HAP-1 (cell line): ENCODE measurements at places on chromosomes 6 and 20.

DNA sequence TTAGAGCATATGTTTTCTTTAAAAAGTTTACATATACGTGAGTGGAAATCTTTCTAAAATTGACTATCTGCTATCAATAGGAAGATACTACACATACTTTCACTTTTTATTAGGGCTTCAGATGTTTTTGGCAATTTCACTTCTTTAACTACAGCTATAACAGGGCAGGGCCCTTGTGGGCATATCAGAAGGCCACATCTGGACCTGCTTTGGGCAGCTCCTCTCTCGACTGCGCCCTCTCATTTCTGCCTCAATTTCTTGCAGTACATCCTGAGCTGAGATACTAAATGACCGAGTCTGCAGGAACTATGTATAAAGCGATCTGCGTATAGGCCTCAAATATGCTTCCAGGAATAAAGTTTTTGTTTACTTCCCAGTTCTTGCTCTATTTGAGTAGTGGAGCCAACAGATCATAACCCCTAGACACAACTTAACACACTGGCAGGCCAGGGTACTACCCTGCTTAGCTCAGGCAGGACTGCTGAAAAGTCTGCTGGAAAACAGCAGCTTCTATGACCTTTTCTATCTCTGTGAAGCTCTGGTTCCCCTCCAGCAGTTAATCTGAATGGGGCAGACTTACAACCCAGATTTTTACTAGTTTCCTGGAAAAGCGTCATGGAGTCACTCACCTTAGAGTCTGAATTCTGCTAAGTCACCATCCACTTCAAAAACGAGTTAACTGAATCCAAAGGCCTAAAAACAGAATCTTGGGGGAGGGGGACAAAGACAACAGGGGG lies 12.7 kb downstream of the GCLC start:
- DNase-seq, result no peak

DNA sequence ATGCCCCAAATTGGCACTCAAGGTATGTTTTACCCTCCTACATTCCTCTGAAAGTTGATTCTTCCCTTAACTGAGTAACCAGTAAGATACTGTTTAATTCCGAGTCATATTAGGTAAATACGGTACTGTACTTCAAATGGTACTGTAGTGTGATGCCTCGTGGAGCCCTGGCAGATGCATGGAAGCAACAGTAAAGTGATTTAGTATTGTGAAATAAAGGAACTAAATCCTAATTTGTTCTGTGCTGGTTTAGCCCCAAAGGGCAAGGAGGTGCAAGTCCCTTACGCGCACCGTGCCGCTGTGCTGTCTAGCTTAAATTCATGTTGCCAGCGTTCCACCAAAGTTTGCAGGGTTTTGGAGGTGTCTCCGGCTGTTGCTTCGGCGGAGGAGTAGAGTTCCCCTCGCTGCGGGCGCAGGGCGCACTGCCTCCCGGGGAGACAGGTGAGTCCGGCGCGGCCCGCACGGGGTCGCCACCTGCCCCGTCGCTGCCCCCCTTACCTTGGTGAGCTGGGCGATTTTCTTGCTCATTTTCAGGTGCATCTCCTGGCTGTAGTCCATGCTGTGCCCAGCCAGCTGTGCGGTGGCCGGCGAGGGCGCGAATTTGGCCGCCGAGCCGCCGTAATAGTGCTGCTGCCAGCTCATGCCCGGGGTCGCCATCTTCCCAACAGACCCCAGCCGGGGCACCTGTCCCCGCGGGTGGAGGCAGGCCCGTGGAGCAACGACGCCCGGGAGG lies 655 bp downstream of the FAM184A start:
- DNase-seq, result peak; percentile 23

DNA sequence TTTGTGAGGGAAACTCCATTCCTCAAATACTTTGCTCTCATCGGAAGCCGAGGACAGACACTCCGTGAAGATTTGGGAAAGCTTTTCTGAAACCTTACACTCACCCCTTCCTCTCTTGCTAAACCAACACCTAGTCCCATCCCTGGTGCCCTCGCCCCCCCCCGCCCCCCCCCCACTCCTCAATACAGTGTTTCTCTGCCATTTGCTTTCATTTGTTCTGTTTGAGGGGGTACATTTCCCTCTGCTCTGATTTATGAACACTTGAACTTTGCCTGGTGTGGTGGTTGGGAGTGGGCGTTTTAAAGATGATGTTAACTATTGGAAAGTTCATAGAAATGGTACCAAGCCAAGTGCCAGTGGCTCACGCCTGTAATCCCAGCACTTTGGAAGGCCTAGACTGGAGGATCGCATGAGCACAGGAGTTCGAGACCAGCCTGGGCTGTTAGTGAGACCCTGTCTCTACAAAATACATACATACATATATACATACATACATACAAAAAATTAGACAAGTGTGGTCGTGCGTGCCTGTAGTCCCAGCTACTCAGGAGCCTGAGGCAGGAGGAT lies 1.1 kb downstream of the RAB32 start:
- no peak for DNase-seq

GRCh38 chr20:44704551-44704971 lies 10.6 kb upstream of the CCN5 start:
- DNase-seq, result no peak

DNA sequence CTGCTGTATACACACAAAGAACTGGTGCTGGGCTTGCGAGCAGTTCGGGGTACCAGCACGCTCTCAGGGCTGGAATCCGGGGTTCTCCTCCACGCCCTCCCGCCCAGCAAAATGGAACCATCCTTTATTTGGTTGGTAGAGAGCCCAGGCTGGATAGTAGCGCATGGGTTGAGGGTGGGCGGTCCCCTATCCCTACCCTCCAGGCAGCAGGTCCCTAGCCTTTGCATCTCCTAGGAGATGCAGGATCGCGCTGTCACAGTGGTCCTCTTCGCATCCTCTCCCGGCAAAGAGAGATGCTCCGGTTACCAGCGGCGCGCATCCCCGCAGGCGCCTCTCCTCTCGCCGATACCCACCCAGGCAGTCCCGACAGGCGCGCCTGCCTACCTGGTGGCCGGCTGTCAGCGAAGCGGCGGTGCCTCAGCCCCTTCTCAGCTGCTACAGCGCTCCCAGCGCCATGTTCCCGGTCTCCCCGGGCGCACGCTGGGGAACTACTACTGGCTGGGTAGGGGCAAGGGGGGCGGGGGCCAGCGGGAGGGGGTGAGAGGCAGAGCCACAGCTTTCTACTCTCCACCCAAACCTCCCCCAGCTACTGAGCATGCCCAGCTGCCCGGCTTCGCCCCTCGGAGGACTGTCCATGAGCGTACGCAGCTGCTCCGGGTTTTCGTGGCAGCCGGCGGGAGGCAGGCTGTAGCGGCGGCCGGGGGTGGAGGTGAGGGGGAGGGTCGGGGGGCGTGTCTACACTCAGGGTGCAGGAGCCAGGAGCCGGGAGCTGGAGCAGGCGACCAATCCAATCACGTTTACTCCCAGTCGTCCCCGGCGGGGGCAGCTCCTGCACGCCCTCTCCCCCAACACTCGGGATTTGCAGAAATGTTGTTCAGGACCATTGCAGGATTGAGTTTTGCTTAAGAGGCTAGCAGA lies at the start of gene PAK5:
Gene PAK5, minus strand, starts transcription at position 699 of the 918 bp plus-strand sequence. CDS start 194,748 bp downstream, outside the sequence.
- DNase-seq, result peak; percentile 92

DNA sequence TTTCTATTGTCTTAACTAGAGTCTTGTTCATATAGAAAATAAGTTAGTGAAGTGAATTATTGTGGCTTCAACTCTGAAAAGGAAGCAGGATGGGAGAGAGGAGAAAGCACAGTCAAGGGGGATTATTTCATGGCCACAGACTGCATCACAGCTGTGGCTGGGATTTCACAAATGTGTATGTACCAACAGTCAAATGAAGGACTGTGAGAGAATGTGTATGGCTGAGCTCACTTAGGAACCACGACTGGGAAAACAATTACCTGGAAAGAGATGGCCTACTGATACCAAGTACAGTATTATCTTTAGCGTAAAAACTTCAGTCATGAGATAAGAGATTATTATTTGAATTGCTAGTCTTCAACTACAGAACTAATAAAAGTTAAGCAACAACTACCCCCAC lies 54.9 kb downstream of the SESN1 start:
- no peak for DNase-seq
